ENCODE measurements at places on chromosomes 6 and 20. TPM values are rescaled to one million over a fixed set of nuclear protein-coding genes. Genes with fewer than 3 reads are reported as not detected.
A peak's percentile ranks its signal among the peaks of the same experiment; 100 is the strongest.

The GMPR gene
- 2.1 TPM for total RNA-seq

DNA sequence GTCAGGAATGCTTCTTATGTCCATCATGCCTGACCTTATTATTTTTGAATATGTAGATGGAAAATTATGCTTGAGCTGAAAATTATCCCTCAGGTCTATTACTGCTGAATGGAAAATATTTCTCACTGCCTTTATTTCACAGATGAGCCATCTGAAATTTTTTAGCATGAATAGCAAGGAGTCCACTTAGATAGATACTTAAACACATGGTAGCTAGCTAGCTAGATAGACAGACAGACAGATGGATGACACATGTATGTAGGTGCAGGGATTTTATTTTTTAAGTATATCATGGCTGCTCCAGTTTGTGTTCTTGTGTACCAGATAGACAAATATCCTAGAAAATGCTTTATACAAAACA, 645.0 kb downstream of the MMUT start:
- no peaks in the 10 kb centered on the region for H3K4me1 ChIP-seq
- no peaks in the 10 kb centered on the region for H3K36me3 ChIP-seq
- H3K27me3 ChIP-seq: no peaks in the 10 kb centered on the region

- DNase-seq: peak; percentile 49
- H3K4me3 ChIP-seq: no peak overlapping the region
- peaks cover 42% of the 10 kb centered on the region for H3K36me3 ChIP-seq
These were observed 17.8 kb downstream of the MAN1A1 start for GRCh38 chr6:119331663-119332286.

DNA sequence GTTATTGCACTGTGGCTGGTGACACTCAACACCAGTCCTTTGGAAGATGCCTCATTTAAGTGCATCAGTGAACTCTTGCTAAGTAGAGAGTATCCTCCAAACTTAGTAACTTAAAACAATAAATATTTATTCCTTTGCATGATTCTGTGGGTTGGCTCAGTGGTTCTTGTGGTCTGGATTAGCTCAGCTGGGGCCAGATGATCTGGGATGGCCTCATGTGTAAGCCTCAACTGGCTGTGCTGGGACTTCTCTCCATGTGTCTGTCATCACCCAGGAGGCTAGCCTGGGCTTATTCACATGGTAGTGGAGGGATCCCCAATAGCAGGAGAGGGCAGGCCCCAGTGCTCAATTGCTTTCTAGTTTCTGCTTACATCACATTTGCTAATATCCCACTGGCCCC, 8.3 kb downstream of the LRRN4 start:
- peaks cover 15% of the 10 kb centered on the region for H3K36me3 ChIP-seq
- H3K4me3 ChIP-seq: no peak overlapping the region
- no peak for DNase-seq

The OPN5 gene
- not detected for total RNA-seq

GRCh38 chr6:109791301-109791700, 100.2 kb downstream of the FIG4 start:
- no peak overlapping the region for H3K4me3 ChIP-seq
- no peak for DNase-seq
- no peak overlapping the region for H3K27ac ChIP-seq
- peaks cover 5% of the 10 kb centered on the region for H3K4me1 ChIP-seq
- peaks cover 19% of the 10 kb centered on the region for H3K36me3 ChIP-seq

DNA sequence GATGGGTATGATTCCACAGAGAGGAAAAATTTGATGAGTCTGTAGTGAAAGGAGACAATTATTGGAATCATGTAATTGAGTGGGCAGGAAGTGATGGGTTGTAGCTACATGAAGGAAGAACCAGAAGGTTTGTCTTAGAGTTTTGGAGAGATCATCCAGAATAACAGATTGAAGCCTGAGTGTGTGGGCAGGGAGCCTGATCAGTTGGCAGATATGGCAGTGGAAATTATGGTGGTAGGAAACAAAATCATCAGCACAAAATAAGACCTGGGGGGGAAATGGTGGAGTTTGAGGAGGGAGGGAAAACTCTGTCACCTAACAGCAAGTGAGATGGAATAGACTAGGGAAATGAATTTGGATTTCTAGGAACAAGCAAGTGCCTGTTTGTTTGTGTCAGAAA, 606.6 kb upstream of the MAP3K7 start:
- no peak overlapping the region for H3K4me3 ChIP-seq
- no peak overlapping the region for H3K27ac ChIP-seq
- no peaks in the 10 kb centered on the region for H3K36me3 ChIP-seq

GRCh38 chr6:109793792-109794191, 102.7 kb downstream of the FIG4 start:
- H3K4me3 ChIP-seq: no peak overlapping the region
- peak overlapping the region; percentile 81 for H3K27ac ChIP-seq
- no peaks in the 10 kb centered on the region for H3K27me3 ChIP-seq
- peaks cover 5% of the 10 kb centered on the region for H3K4me1 ChIP-seq

GRCh38 chr6:144547409-144547808, 262.3 kb downstream of the UTRN start:
- no peak overlapping the region for H3K4me3 ChIP-seq
- DNase-seq: peak; percentile 4
- peaks cover 68% of the 10 kb centered on the region for H3K36me3 ChIP-seq

DNA sequence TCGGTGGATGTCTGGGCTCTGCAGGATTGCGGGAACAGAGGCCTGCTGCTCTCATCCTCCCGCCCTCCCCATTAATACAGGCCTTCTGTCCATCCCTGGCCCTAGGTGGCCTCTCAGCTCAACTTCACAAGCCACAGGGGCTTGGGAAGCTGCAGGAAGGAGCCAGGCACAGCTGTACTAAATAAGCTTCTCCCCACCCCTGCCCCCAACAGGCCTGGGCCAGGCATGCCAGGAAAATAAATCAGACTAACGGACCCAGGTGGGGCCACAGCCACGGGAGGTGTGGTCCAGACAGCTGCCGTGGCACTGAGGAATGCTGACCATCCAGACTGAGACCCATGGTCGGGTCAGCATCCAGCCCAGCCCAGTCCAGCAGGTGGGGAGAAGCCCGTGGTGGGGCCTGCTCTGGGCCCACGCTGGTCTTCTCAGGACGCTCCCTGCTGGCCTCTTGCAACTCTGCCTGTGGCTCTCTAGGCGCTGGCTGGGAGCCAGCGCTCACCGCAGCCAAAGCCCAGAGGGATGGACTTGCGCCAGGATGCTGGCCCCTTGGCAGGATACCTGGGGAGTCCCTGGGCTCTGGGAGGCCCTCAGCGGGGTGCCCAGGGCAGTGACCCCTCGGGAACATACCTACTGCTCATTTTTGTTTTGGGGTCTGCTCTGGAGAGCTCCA, 8.6 kb upstream of the YTHDF1 start:
- H3K36me3 ChIP-seq: no peaks in the 10 kb centered on the region
- no peak for DNase-seq
- peaks cover 8% of the 10 kb centered on the region for H3K27me3 ChIP-seq
- no peaks in the 10 kb centered on the region for H3K4me1 ChIP-seq

The MCHR2 gene
- not detected for total RNA-seq

- no peaks in the 10 kb centered on the region for H3K36me3 ChIP-seq
- H3K27me3 ChIP-seq: no peaks in the 10 kb centered on the region
- H3K4me1 ChIP-seq: peaks cover 15% of the 10 kb centered on the region
- DNase-seq: no peak
- H3K27ac ChIP-seq: no peak overlapping the region
These were observed 48.9 kb upstream of the SIRPA start for GRCh38 chr20:1846341-1846740.

GRCh38 chr20:4999788-5000187, 1.5 kb downstream of the SLC23A2 start:
- no peak for DNase-seq
- peak overlapping the region; percentile 85 for H3K27ac ChIP-seq

DNA sequence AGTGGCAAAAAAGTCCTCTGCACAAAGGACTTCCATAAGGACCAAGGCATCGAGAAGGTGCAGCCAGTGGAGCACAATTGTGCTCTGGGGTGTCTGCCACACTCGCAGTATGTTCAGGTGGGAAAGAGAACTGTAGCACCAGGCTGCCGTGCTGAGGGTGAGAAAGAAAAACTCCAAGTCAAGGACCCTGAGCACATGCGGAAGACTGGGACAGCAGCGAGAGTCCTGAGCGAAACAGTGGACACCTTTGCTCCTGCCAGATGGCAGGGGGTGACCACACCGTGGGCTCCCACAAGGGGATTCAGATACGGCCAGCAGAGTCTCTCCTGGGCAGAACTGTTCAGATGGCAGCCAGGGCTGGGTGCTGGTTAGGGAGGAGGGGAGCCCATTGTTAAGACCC, 73.6 kb downstream of the POPDC3 start:
- no peak overlapping the region for H3K27ac ChIP-seq
- H3K4me1 ChIP-seq: no peaks in the 10 kb centered on the region
- no peak for DNase-seq
- H3K4me3 ChIP-seq: no peak overlapping the region
- H3K36me3 ChIP-seq: no peaks in the 10 kb centered on the region

GRCh38 chr6:150006961-150007464, 18.3 kb downstream of the RAET1L start:
- H3K27ac ChIP-seq: peak overlapping the region; percentile 1
- no peak overlapping the region for H3K4me3 ChIP-seq
- H3K36me3 ChIP-seq: peaks cover 4% of the 10 kb centered on the region
- peaks cover 37% of the 10 kb centered on the region for H3K4me1 ChIP-seq
- DNase-seq: peak; percentile 80
- H3K27me3 ChIP-seq: peaks cover 32% of the 10 kb centered on the region

DNA sequence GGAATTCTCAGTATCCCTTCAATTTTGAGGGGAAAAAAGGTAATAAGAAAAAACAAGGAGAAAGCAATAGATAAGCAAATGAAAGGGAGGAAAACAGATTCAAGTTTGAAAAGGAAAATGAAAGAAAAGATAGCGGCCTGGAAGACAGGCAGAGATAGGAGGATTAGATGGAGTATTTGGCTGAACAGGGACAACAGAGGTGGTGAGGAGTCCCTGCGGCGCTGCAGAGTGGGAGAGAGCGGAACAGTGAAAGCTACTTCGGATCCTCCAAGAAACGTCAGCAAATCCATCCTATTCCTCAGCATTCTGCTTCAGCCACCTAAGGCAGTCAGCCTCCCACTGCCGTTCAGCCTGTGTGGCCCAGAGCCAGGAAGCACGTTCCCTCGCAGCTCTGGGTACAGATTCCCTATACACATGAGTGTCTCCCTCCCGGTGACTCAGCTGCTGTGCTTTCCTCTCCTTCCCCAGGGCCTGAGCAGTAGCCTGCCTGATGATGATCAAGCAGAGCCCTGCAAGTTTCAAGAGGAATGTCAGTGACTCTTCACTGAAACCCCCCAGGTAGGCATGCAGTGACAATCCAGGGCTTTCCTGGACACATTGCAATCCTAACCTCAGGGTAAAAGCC, 43.4 kb upstream of the CDYL start:
- H3K27ac ChIP-seq: no peak overlapping the region
- H3K4me3 ChIP-seq: no peak overlapping the region

GRCh38 chr6:8628063-8628462, 192.7 kb upstream of the SLC35B3 start:
- H3K4me3 ChIP-seq: no peak overlapping the region
- H3K27me3 ChIP-seq: no peaks in the 10 kb centered on the region
- no peak overlapping the region for H3K27ac ChIP-seq
- H3K4me1 ChIP-seq: no peaks in the 10 kb centered on the region
- H3K36me3 ChIP-seq: no peaks in the 10 kb centered on the region

The POM121L2 gene
- not detected for total RNA-seq

DNA sequence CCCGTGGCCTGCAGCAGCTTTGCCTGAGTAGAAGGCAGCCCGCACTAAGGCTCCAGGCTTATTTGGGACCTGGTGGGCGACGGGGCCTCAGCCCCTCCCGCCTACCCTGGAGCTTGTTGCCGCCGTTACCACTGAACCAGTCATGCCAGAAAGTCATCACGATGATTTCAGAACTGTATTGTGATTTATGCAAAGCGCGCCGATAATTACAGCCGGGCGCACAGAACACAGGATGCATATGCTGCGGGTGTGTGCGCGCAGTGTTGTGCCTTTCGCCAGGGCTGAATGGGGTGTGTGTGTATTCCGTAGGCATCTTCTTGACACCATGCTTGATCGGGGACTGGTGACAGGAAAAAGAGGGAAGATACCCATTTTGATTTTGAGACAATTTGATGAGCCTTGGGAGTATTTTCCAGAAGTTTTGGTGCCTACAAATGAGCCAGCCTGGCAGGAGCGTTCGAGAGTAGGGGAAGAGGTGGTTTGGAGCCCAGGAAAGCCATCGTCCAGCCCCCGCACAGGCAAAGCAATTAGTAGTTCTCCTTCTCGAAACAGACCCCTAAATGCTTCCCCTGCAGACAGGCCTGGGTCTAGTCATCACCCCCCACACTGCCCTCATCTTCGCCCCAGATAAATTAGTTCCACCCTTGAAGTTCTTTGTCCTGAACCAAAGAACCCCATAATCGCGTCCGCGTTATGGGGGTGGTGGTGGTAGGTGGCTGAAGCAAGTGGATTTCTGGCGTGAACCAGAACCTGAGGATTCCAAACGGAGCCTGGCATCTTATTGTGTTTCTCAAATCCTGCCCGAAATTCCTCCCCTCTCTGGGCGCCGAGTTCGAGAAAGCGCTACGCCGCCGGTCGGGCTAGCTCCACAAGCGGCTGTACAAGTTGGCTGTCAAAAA, 1.9 kb upstream of the NR2E1 start:
- H3K4me1 ChIP-seq: peaks cover 12% of the 10 kb centered on the region
- no peak overlapping the region for H3K4me3 ChIP-seq
- H3K27ac ChIP-seq: peak overlapping the region; percentile 52
- H3K36me3 ChIP-seq: peaks cover 6% of the 10 kb centered on the region

The TMEM170B gene
- 0.72 TPM for total RNA-seq

All from activated CD4-positive, alpha-beta T cell treated with anti-CD3 and anti-CD28 coated beads, Interleukin-2, amount 10 ng/mL, durations not matched to agents 24 days and 14 days (primary cell).